ENCODE measurements at places on chromosomes 13 and 19.

- no peak for DNase-seq
Observed at GRCh38 chr13:45704854-45705695, 3.0 kb downstream of the CBY2 start.

GRCh38 chr13:51643105-51643881 lies 59.0 kb downstream of the WDFY2 start:
- no peak for DNase-seq

DNA sequence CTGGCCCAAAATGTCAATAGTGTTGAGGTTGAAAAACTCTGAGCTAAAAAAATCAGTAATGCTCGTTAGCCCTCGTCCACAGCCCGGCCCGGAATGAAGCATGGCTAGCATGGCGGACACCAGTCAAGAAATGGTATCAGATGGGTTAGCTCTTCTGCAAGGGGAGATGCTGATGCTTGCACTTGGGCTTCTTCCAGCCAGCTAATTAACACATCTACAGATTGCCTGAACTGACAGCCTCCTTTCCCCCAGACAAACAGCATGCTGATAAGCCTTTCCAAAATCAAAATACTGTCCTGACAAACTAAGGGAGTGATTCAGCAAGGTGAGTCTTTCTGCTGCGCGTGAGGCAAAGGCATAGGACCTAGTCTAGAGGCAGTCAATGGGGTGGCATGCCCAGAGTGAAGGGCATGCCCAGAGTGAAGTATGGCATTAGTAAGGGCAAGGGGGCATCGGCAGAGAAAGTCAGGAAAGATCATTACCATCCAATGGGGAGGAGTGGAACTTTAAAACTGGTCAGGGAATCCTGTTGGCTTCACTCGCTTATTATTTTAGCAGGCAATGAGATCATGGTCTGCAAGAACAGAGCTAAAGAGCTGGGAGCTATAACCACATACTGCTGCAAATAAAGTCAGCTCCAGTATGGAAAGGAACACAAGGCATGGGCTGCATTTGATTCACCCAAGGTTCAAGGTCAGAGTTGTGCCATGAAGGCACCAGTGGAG lies 30.2 kb upstream of the UBE2L5 start:
- DNase-seq = no peak

GRCh38 chr13:110971486-110971885 lies 56.6 kb upstream of the ANKRD10 start:
- DNase-seq = no peak

DNA sequence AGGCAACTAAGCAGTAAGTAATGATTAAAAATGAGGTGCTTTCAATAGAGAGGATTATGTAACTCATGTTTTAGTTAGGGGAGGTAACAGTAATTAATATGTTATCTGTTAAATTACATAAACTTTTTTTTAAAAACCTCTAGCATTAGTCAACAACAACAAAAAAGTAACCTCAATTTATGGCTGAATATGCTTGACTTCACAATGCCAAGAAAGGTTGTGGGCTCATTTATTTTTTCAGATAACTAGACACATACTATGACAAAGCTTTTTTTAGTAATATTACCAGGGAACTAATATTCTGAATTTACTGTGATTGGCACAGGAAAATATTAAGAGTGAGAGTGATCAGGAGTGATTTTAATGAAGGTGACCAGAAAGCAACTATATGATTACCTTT lies 54.9 kb downstream of the KCNRG start:
- DNase-seq = no peak

GRCh38 chr19:42067315-42067888 lies 2.6 kb downstream of the GRIK5 start:
- DNase-seq = no peak

DNA sequence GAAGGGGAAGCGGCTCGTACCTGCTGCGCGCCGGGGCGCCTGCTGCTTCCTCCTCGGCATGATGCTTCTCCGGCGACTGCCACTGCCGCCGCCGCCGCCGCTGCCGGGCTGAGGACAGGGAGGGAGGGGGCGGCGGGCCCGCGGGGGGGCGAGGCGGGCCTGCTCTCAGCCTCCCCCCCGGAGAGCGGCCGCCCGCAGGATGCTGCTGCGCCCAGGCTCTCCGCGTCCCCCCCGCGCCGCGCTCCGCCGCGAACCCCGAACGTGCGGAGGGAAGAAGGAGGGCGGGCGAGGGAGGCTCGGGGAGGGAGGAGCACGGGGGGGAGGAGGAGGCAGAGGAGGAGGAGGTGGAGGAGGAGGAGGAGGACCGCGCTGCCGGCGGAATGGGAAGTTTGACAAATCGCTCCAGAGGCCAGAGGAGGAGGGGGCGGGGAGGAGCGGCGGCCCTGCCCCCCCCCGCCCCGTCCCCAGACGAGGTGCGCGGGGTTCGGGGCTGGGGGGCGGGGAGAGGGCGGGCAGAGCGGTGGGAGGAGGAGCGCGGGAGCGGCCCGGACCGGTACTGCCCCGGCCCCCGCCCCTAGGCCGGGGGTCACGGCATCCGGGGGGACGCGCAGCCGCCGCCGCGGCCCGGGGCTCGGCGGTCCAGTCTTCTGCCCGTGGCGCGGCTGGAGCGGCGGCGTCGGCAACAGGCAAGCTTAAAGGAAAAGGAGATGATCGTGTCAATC lies at the start of gene TSHZ3:
Gene TSHZ3, minus strand, starts transcription at position 277 of the 722 bp plus-strand sequence. Its CDS starts 217 bp downstream, at position 60.
- no peak for DNase-seq

DNA sequence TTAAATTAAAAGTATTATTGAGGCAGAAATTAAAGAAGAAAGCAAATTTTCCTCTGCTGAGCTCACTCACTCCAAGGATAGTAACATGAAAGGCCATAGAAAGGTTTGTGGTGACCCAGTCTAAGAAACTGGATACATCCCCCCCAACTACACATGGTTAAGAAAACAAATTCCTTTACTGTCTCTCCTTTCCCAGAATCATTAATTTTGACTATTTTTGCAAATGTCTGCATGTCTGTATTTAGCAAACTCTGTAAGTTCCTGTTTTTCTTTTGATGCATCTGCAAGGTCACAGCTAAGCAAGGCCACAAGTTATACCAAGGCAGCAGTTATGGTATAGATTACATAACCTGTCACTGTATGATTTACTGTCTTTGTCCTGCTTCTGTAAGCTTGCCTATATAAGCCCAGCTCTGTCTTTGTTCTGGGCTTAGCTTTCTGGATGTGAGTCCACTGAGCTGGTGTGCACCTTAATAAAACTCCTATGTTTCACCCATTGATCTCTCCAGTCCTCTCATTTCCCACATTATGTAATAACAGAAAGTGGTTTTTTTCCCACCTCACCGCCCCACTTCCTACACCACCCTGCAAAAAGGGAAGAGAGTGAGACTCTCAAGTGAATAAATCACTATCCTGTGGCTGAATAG lies 8.5 kb upstream of the ZNF83 start:
- DNase-seq = no peak

DNA sequence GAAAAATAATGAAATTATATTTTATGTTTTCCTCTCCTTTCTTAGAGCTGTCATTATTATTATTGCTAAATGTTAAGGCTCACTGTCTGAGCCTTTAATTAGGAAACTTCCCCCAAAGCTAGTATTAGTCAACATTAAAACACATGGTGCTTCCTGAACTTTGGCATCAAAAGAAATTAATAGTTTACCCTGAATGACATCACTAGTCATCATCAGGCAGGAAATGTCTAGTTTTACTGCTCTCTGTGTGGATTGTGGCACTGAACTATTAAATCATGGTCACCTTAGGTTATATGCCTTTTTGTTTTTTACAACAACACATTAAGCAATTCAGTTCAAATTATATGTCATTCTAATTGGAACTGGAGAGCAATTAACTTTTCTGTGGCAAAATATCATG lies 595.5 kb downstream of the SLITRK1 start:
- DNase-seq = no peak

DNA sequence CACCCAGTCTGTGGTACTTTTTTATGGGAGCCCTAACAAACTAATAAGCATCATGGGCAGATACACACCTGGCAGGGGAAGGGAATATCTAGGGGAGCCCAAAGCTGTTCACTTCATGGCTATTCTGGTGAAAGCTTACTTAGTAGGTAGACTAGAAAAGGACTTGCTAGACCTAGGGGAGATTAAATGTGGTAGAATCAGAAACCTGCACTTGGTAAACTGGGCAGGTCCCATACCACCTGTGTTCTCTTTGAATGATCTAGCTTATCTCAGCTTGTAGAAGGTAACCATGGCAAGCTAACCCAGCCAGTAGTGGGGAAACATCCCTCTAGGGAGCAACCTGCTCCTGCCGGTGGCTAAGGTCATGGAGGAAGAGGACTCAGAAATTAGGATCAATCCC lies 113.9 kb upstream of the TMTC4 start:
- DNase-seq = no peak

- DNase-seq = no peak
Observed at GRCh38 chr13:28340272-28340793, 154.6 kb downstream of the FLT1 start.

- no peak for DNase-seq
Observed at GRCh38 chr13:85974608-85975366, 175.6 kb upstream of the SLITRK6 start.

- DNase-seq = no peak
Observed at GRCh38 chr19:33530842-33531241, 9.3 kb upstream of the PEPD start.

DNA sequence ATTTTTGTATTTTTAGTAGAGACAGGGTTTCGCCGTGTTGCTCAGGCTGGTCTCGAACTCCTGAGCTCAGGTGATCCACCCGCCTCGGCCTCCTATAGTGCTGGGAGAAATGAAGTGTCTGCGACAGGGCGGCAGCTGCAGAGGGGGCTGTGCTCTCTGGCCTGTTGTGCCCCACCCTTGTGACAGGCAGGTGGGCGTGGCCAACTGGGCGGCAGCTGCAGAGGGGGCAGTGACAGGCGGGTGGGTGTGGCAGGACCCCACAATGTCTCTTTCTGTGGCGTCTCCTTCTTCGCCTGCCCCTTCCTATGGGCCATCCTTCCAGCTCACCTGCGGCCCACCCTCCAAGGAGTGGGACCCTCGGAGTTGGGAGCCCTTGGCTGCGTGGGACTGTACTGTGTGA lies 11.8 kb downstream of the STK11 start:
- no peak for DNase-seq

DNA sequence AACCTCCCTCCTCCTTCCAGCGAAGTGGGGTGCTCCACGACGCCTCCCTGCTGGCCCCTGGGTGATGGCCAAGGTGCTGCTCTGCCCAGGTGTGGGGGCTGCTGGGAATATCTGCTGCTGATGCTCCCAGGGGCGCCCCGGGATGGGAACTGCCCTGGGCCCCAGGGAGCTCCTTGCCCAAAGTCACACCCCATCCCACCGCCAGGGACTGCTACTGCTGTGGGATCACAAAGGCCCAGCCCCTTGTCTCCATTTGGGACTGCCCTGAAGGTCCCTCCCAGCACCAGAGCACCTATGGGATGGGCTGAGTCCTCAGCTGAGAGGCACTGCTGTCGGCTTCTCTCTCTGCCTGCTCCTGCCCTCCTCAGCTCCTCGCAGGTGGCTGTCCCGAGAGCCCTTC lies 19.0 kb downstream of the CHST8 start:
- no peak for DNase-seq

DNA sequence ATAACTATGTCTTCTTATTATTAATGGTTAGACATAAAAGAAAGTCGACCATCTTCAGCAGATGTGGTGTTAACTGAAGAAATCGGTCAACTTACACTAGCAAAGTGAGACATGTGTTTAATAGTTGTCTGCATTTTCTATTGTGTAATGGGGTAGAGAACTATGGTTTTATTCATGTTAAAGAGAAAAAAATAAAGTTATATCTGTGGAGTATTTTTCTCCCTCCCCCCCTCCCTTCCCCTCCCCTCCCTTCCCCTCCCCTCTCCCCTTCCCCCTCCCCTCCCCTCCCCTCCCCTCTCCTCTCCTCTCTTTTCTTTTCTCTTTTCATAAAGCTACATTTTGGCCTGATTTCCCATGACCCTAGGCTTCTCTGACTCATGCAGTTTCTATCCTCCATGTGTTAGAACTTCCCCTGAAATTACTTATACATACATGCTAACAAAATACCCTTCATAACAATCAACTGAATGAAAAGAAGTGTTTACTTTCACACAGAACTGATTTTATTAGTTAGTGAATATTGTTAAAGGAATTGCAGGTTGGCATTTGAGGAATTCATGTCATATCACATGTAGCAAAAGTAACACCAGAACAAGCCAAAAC lies 1431.0 kb upstream of the ATXN8OS start:
- DNase-seq = no peak

GRCh38 chr19:11530432-11530831 lies 1.5 kb upstream of the ECSIT start:
- peak; percentile 82 for DNase-seq

GRCh38 chr19:49878744-49879070 lies 1.2 kb downstream of the TBC1D17 start:
- no peak for DNase-seq

DNA sequence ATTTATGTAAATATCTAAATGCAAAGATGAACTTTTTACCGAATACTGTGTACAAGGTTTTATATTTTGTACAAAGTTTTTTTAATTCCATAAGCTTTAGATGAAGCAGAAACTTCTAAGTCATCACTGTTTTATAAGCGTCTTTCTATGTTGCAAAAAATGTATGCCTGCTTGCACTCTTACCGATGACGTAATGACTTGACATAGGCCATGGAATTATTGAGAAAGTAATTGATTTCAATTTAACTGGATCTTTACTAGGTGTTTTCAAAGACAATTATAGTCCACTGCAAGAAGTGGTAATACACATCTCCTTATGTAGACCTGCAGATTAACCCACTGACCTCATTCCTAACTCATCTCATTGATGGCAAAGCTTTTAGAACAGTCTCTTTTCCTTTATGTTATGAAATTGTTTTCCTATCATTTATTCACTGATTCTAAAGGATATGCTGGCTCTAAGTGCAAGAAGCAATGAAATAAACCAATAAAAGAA lies 10.4 kb downstream of the DACH1 start:
- DNase-seq = no peak

- no peak for DNase-seq
Observed at GRCh38 chr19:37484406-37485168, 15.4 kb downstream of the ZNF570 start.

DNA sequence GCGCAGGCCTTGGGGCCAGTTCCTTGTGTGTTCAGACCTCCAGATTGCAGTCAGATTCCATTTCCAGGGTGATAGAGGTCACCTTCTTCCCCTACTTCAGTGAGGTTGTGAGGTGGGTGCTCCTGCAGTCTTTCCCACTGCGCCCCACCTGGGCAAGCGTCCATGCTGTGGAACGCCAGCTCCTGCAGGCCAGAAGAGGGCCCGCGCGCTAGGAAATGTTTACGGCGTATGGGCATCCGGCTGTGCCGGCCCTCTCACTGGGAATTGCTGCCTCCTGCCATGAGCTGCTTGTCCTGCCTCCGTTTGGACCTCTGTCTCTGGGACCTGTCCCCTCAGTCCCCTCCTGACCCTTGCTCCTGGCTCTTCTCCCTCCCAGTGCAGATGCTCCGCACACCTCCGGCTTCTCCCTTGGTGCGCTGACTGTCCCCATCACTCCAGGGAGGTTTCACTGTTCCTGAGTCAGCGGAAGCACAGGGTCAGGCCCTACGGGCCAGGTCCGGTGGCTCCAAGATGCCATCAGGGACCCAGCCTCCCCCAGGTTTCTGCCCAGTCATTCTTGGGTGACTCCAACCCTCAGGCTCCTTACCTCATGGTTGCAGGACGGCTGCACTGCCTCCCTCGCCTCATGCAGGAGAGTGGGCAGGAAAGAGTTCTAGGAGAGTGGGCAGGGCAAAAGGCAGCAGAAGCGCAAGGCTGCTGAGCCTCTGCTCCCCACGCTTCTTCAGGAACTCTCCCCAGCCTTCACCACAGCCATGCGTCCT lies 56.6 kb downstream of the SMARCA4 start:
- DNase-seq = no peak
